ENCODE measurements at places on chromosomes 3 and 15. TPM values are rescaled to one million over a fixed set of nuclear protein-coding genes. Genes with fewer than 3 reads are reported as not detected.

- peak; percentile 26 for DNase-seq
These were observed 766.8 kb downstream of the TBL1XR1 start for GRCh38 chr3:176430244-176431037.

- no peak for DNase-seq
These were observed 3.8 kb downstream of the MPI start for GRCh38 chr15:74893627-74894026.

DNA sequence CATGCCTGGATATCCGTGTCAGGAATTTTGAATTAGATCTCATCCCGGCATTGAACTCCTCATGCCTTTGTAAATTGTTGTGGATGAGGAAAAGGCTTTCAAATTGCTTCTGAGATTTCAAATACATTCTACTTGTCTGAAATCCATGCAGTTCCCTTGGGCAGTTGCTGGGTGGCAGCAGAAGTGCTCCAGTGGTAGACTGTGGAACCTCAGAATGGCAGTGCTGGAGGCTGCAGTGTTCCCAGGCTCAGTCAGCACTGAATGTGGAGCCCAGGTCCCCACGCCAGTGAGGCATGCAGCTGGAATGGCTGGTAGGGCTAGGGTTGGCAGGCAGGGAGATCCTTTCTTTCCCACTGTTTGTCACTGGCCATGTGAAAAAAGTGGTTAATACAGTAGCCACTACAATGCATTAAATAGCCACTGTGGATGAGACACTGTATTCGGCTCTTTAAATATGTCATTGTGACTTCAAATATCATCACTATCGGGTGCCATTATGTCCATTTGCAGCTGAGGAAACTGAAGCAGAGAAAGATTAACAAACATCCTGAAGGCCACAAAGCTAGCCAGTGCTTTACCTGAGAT lies 98.6 kb downstream of the TPRG1 start:
- DNase-seq: peak; percentile 29

DNA sequence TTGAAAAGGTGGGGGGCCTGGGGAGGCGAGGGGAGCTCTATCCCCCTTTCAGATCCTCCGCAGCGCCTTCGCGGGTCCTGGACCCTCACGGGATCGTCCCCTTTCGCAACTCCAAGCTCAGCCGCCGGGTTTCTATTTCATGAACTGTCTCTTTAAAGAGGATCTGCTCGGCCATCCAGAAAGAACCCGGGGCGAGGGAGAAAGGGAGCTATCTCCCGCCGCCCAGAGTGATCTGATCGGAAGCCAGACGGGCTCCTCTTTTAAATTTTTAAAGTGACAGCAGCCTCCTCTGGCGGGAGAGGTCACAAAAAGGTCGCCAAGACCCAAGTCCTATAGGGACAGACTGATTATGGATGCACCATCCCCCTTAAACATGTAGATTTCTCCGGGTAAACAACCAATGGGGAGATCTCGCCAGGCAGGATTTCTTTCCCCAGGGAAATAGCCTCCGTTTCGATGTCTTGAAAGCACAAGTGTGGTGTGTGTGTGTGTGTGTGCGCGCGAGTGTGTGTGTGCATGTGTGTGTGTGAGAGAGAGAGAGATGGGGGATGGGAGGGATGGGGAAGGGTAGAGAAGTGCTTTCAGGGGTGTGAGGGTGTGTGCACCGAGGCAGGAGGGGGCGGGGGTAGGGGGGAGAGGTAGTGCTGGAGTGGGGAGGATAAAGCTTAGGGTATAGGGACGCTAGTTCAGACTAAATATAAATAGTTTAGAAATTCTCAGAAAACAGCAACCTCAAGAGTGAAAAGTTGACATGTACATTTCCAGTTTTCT lies 516.1 kb downstream of the MECOM start:
- peak; percentile 87 for DNase-seq

DNA sequence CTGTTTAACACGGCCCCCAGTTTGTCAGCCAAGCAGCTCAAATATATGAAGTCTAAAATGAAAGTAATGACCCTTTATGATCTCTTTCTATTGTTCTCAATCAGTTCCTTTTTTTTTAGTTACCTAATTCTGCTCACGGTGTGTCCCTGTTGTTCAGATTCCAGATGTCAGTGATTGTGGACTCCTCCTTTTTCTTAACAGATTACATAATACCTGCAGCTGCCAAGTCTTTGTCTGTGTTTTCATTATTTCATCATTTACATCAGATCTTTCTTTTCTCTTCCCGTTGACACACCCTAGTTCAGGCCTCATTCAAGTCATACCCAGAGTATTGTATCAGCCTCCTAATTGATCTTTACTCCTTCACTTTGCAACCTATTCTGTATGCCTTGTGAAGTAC lies 56.1 kb upstream of the SKIL start:
- DNase-seq: peak; percentile 59

DNA sequence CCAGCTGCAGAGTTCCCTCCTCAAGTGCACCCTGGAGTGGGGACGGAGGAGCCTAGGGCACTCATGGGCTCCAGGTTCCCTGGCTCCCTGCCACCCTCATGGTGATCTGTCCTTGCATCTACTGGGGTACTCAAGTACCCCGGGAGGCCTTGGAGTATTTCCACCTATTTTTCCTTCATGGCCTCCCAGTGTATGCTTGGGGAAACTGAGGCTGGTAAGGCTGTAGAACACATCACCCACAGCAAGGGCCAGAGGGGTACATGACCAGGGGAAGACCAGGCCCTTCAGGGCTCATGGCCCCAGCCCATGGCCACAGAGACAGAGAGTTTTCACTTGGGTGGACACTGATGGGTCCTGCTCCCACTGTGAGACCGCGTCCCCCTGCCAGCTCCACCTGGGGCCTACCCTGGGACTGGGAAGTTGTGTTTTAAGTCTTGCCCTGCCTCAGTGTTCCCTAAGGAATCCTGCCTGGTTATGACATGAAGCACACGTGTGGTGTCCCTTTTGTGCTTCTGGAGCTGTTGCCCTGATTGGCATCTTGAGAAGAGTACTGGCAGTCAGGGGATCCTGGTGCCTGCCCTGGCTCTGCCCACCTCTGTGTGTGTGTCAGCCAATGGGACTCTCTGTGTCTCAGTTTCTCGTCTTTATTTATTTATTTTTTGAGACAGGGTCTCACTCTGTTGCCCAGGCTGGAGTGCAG lies 132.8 kb downstream of the TJP1 start:
- DNase-seq: no peak

GRCh38 chr3:24288496-24289236 lies 206.0 kb downstream of the THRB start:
- DNase-seq: no peak

ISLR gene
- 0.17 TPM for total RNA-seq

DNA sequence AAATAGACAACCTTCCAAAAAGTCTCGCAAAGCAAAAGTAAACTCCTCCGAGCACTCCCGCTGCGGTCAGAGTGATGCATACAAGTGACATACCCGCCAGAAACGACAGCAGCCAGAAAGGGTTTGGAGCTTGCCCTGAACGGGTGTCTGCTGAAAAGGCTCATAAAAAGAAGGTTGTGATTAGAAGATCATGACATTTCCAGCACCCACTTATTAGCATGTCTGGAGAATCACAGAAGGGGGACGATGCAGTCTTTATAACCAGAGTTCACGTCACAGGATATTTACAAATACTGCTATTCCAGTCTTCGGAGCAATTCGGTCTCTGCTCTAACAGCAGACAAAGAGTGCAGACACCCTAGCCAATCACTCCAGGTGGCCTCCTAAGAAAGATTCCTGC lies 59.1 kb upstream of the FRMD4B start:
- DNase-seq: no peak

TAGLN3 gene
- 0.19 TPM for total RNA-seq

GHSR gene
- total RNA-seq: not detected

SKOR1 gene
- 0.05 TPM for total RNA-seq

PEX5L gene
- total RNA-seq: not detected

HMCES gene
- total RNA-seq: 40.0 TPM

DNA sequence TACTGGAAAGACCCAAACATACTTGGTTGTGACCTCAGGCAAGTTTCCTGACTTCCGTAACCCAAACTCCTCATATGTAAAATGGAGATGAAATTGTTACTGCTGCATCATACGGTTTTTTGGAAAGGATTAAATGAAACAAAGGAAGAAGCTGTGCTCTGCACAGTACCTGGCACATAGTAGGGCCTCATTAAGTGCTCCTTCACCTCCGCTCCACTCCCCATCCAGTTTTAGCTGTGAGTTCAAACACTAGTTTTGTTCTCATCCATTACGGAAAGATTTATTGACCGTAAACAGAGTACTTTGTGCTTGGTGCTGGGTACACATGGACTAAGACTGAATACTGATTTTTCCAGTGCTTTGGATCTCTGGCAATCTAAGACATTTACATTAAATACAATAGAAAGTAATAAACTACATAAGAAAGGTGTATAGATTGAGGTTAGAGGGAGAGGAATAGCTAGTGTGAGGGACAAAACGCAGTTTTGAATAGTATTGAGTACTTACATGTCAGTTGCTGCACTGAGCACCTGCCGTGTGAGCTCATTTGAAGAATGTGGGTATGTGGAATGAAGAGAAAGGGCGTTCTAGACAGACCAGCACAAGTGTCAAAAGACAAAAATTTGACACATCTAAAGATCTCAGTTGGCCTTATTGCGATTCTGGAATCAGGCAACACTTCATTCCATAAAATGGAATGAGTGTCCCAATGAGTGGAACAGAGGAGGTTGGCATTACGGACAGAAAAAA lies 594 bp upstream of the ICE2 start:
- DNase-seq: peak; percentile 8

- DNase-seq: no peak
These were observed 10.0 kb downstream of the SNTN start for GRCh38 chr3:63662500-63662899.

- no peak for DNase-seq
These were observed 310.2 kb downstream of the TBC1D5 start for GRCh38 chr3:17432236-17432635.

Data from dermis blood vessel endothelial cell (primary cell).